ENCODE measurements at places on chromosomes 6 and 20.

- H3K27ac ChIP-seq, result no peak overlapping the region
- no peaks in the 10 kb centered on the region for H3K36me3 ChIP-seq
- H3K4me1 ChIP-seq, result no peaks in the 10 kb centered on the region
- no peak for DNase-seq
- H3K27me3 ChIP-seq, result no peaks in the 10 kb centered on the region
- H3K4me3 ChIP-seq, result no peak overlapping the region
These were observed 104.1 kb downstream of the ZFP64 start for GRCh38 chr20:52087471-52087870.

GRCh38 chr20:57013217-57013616 is 253.2 kb downstream of the BMP7 start:
- no peak overlapping the region for H3K27ac ChIP-seq
- no peak for DNase-seq
- H3K4me3 ChIP-seq, result no peak overlapping the region
- H3K4me1 ChIP-seq, result no peaks in the 10 kb centered on the region
- H3K27me3 ChIP-seq, result peaks cover 9% of the 10 kb centered on the region

DNA sequence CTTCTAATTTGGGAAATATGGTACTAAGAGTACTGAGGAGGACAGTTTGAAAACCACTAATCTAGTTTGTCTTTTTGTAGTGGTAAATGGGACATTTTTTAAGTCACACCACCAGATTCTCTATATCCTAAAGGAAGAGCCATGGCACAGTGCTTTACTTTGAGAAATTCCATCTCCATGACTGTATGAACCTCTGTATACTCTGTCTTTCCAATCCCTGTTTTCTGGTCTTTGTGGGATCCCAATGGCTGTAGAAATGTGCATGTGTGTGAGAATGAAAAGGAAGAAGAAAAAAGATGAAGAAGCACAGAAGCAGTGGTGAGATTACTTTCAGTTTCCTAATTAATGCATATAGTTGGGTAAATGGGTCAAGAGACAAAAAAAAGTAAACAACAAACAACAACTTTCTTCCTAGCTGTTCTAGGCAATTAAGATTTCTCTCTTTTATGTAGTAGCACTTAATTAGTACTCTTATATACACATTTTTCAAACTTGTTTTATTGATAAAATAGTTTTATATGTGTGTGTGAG is 141.2 kb upstream of the HCRTR2 start:
- no peak overlapping the region for H3K4me3 ChIP-seq
- no peaks in the 10 kb centered on the region for H3K36me3 ChIP-seq
- no peaks in the 10 kb centered on the region for H3K4me1 ChIP-seq

- DNase-seq, result no peak
- no peak overlapping the region for H3K4me3 ChIP-seq
- H3K27me3 ChIP-seq, result no peaks in the 10 kb centered on the region
- no peaks in the 10 kb centered on the region for H3K4me1 ChIP-seq
- H3K36me3 ChIP-seq, result no peaks in the 10 kb centered on the region
- no peak overlapping the region for H3K27ac ChIP-seq
These were observed 14.3 kb upstream of the SERINC3 start for GRCh38 chr20:44536175-44536574.

Data from pancreas (tissue), 10 donors.